ENCODE measurements at places on chromosomes 16 and 17.

- DNase-seq, result no peak
Observed at GRCh38 chr17:9669551-9670008, 24.3 kb downstream of the USP43 start.

GRCh38 chr17:22496450-22496849 is 804.1 kb downstream of the KCNJ18 start:
- no peak for DNase-seq

DNA sequence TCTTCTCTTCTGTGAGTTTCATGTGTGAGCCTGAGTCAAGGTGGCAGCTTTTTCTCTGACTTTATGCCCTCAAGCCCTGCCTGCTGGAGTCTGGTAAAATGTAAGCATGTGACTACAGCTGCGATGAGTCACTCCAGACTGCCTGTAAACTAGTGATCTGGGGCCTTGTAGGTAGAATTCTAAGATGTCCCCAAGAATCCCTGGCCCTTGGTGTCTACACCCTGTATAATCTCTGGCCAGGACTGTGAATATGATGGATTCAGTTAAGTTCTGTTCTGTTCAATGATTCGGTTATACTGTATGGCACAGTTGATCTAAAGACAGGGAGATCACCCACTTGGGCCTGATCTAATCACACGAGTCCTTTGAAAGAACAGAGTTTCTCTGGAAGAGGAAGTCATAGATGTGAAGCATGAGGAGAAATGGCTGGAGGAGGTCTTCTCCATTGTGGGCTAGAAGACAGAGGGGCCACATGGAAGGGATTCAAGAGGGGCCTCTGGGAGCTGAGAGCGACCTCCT is 29.8 kb downstream of the PRSS54 start:
- DNase-seq, result no peak

GRCh38 chr16:78474762-78475161 is 375.3 kb downstream of the WWOX start:
- no peak for DNase-seq

- DNase-seq, result no peak
Observed at GRCh38 chr16:86963600-86964575, 353.3 kb downstream of the C16orf95 start.

- DNase-seq, result no peak
Observed at GRCh38 chr16:14658063-14658462, 25.3 kb downstream of the BFAR start.

Data from CD8-positive, alpha-beta T cell (primary cell).